Dermis microvascular lymphatic vessel endothelial cell (primary cell): ENCODE measurements at places on chromosomes 1 and 21.
A peak's percentile ranks its signal among the peaks of the same experiment; 100 is the strongest.

DNA sequence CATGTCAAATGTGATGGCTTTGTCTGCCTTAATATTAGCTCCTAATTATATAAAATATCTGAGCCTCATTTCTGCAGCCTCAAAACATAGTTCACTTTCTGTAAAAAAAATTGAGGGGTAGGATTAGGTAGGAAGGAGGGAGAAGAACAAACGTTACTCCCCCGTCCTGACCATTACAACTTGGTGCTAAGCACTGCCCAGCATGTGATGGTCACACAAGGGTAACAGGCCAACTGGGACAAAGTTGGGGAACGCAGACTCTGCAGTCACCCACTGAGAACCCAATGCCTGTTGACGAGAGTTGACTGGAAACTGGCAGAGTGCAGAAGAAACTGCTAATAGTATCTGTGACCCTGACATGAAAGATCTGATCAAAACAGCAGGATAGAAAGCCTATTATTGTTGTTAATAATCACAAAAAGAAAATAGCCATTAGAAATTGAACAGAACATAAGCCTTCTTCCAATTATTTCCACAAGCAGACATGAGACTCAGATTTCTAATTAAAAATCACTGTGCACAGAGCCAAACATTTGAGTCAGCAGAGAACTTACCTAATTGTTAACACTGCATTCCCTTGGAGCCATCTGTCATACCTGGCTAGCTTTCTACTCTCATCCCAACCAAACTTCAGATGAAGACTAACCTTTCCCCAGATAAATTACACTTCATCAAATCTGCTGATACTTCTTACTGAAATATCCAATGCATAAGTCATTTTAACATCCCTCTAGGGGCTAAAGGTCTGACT is 5.5 kb downstream of the SORT1 start:
- DNase-seq: no peak

- DNase-seq: no peak
Measured at GRCh38 chr1:228058949-228059633, 23.4 kb upstream of the ARF1 start.

GRCh38 chr1:185355947-185356346 is 38.9 kb upstream of the IVNS1ABP start:
- DNase-seq: no peak

GRCh38 chr1:95311014-95311413 is 77.0 kb downstream of the RWDD3 start:
- DNase-seq: peak; percentile 4

DNA sequence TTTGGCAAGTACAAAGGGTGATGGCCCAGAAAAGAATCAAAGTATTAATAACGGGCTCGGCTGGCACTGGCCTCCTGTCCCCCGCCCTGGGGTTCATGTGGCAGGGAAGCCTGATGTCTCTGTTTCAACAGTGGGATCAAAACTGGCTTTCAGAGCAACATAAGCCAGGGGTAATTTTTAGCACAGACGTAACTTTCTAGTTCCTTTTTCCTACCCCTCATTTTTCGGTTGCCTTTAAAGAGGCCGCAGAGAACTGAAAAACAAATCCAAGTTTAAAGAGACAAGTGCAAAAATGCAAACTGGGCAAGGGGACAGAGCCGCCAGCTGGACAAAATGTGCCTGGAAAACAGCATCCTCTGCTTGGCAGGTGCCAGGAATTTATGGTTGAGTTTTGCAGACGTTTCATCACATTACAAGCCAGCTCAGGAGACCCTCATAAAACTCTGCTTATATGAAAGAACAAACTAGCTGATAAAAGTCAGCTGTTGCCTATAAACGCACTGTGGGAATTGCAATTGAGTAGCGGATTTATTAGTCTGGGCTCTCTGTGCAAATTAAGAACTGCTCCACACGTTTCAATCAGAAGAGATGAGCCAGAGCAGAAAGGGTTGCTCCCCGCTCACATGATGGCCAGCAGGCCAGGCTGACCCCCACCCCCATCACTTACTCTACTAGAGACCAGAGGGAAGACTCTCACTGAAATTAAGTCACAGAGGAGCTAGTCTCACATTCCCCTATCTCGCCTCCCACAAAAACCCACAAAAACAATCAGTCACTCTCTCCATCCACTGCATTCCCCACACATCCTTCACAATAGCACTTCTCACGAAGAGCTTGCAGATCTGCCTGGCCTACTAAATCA is 15.8 kb upstream of the CDCA8 start:
- DNase-seq: no peak

DNA sequence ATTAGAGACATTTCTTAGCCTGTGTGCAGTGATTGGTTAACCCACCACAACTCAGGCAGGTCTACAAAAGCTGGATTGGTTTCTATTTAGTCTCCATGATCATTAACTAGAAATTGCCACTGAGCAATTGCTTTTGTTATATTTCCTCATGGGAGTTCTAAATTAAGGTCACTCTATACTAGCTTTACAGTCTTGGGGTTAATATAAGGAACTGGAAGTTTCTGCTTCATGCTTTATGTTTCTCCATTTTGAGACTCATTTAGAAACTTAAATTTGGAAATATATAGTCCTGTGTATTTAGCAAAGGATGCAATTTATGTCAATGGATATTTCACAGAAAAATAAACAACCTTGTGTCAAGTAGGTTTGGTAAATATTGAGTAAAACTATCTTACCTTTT is 137.5 kb downstream of the HLX start:
- no peak for DNase-seq

DNA sequence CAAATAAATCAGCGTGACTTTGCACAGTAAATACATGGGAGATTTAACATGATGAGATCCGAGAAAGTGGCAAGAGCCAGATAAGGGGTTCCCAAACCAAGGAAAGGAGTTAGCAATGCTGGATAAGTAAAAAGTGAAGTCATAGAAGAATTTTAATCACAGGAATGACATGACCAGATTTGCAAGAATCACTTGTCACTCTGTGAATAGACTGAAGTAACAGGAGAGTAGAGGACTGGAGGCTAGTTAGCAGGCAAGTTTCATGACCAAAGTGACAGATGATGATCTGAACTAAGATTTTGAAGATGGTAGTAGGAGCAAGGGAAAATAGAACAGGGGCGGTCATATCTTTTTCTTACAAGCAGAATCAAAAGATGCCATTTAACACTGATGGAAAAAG is 8.4 kb downstream of the CFH start:
- DNase-seq: no peak

DNA sequence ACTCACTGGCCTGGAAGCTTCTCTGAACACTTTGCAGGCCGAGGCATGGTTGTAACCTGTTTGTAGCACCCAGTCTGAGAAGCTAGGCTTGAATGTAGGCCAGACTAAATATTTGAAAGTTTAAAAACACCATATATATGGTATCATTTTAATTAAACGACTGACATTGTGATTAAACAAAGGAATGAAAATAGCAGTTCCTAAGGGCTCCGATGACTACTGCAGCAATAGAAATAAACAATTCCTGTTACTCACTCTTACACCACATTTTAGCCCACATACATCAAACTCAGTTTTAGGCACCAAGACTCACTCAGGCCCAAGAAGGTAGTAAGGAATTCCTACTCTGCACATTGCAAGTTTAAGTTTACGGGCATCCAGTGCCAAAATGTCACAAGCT is 281.2 kb downstream of the AKT3 start:
- no peak for DNase-seq

DNA sequence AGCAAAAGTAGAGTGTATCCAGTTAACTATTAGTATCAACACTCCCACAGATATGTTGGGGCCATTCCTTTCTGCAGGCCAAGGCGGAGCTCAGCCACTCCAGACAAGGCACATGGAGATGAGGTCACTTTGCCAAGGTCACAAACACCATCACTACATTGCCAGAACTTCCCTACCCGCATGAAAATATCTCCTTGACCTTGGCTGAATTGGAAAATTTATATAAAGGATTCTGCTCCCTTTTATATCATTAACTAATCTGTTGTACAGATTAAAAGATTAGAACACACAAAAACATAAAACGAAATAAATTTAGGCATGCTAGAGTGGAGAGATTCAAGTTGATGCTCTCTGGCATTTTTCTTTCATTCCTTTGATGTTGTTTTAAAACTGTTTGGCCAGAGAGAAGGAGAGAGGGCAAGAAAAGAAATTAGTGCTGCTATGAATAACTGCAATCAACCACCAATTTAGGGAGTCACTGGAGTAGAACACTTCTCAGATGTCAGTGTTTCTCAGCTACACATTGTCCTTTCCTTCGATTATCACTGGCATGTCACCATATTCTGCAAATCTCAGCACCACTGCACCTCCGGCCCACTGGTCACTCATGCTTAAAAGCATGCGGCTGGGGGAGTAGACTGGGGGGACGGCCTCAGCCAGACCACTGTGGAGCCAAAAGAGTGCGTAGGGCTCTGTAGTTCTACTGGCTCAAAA is 78.7 kb upstream of the ATP1B1 start:
- DNase-seq: no peak

GRCh38 chr1:179007233-179007632 is 18.5 kb upstream of the FAM20B start:
- DNase-seq: no peak

DNA sequence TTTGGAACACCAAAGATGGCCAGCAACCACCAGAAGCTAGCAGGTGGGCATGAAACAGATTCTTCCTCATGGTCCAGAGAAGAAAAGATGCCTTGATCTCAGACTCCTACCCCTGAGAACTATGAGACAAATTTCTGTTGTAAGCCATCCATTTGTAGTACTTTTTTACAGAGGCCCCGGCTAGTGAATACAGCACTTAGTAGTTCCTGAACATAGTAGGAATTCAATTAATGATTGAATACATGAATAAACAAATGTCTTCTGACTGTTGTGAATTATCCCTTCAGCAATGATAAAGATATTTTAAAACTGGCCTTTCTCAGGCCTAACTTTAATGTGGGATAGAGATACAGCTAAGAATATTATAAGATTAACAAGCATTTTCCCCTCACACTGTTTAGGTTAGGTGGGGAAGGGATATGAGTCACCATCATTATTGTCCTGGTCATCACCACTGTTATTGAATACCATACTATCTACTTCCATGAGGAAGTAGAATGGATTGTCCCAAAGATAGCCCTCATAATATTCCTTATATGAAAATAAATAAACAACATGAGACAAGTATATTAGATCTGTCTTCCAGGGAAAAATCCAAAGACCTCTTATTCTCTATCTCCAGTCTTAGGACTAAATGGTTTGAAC is 51.4 kb downstream of the ADCY10 start:
- DNase-seq: peak; percentile 82

DNA sequence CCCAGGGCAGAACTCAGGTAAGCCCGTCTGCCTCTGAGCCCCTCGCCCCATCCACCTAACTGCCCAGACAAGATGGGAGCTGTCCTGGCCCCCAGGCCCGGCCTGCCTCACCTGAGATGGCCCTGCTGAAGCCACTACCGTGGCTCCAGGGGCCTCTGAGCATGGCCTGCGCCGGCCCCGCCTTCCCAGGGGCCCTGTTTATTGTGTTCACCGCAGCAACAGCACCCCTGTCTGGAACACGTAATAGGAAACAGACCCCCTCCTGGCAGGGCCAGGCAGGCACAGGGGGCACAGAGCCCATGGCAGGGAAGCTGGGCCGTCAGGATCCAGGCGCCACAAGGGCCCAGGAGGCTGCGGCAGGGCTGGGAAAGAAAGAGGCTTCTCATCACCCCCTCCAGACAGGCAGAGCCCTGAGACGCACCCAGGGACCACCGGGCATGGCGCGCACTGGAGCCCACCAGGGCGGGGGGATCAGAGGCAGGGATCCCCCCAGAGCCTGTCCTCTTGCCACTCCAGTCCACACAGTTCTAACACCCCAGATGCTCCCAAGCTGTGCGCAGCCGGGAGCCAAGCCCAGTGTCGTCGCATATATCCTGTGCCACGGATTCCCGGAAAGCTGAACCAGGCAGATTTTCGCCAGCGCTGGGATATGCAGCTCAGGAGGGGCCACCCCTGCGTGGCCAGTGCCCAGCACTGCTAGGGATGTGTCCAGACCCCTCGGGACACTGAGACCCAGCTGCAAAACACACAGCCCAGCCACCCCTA is 62.6 kb downstream of the ARHGEF16 start:
- no peak for DNase-seq

- DNase-seq: no peak
Measured at GRCh38 chr1:86551305-86551704, 4.4 kb downstream of the CLCA4 start.

- no peak for DNase-seq
Measured at GRCh38 chr1:91707114-91707889, 178.6 kb downstream of the TGFBR3 start.

DNA sequence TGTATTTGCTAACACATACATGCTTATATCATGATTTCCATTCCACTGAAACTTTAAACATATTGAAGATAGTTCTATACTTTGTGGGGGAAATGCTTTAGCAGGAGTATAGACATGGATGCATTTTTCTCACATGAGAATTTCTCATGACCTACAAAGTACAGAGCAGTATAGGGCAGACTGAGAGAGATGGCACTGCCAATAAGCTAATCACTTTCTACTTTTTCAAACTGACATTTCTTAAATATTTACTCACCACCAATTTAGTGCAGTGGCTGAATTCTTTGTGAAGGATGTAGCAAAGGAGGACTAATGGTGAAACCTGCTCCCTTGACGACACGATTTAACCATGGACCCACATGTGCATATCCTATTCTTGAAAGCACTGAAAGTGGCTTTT is 923.5 kb downstream of the ADGRL2 start:
- DNase-seq: no peak

DNA sequence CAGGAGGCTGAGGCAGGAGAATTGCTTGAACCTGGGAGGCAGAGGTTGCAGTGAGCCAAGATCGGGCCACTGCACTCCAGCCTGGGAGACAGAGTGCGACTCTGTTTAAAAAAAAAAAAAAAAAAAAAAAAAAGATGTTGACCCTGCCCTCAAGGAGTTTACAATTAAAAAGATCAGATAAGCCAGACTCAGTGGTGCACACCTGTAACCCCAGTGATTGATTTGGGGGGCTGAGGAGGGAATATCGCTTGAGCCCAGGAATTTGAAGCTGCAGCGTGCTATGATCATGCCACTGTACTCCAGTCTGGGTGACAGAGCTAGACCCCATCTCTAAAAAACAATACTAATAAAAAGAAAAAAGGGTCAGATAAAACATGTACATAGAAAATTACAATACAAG is 1.6 kb upstream of the SESN2 start:
- no peak for DNase-seq

- no peak for DNase-seq
Measured at GRCh38 chr1:181739214-181739613, 255.9 kb downstream of the CACNA1E start.

DNA sequence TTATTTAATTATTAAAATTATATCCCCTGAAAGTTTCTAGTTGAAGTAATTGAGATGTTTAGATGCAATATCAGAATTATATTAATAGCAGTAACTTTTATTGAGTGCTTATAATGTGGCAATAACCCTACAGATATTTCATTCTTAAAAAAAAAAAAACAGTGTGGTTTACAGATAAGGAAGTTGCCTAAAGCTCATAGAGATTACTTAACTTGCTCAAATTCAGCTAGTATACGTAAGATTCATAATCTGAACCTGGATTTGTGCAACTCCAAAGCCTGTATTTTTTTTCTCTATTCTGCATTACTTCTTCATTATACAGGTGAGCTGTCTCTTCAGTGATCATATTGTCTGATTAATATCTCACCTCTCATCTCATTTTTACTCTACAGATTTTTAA is 156.0 kb upstream of the PTBP2 start:
- no peak for DNase-seq

GRCh38 chr1:63603810-63604209 is 10.6 kb downstream of the PGM1 start:
- no peak for DNase-seq
